ENCODE measurements at places on chromosomes 5 and 9.
A peak's percentile ranks its signal among the peaks of the same experiment; 100 is the strongest.

DNA sequence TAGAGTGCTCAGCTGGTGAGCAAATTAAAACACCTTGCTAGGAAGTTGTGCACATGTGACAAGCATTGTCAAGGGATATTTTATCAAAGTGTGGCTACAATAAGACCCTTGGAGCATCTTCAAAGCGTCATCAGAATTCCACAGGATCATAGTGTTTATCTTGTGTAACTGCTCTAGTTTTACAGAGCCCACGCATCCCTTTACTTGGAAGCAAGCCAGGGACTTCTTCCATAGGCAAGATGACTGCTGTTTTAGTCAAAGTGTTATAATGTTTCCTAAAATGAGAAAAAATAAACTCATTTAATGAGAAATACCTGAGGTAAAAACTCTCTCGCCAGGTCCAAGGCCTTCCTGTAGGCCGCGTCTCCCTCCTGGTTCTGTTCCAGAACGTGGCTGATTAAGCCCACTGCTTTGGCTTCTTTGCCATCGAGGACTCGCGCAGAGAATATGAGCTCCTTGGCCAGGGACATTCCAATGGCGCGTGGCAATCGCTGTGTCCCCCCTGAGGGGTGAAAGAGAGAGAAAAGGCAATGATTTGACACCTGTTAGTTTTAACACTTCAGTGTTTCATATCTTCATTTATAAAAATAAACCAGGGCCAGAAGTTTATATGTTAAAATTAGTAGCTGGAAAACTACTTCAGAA lies 141.1 kb downstream of the AUH start:
- no peak for DNase-seq

GRCh38 chr9:36800455-36800854 lies 227.8 kb downstream of the MELK start:
- no peak for DNase-seq

DNA sequence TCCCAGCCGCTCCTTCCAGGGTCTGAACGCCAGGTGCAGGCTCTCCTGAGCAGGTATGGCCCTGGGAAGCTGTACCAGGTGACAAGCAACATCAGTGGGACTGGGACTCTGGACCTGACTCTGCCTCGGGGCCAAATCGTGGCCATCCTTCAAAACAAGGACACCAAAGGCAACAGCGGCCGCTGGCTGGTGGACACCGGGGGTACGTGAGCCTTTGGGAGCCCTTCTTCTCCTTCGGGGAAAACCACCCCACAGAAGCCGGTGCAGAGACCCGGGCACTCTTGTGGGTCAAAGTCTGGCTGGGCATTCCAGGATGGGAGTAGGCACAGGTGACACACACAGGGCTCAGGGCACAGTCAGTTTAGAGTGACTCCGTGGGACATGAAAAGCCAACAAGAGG lies 45.8 kb downstream of the ARHGEF37 start:
- DNase-seq = no peak

- DNase-seq = no peak
Measured at GRCh38 chr5:43298443-43298842, 14.8 kb downstream of the HMGCS1 start.

GRCh38 chr5:144275329-144275728 lies 104.7 kb downstream of the KCTD16 start:
- DNase-seq = no peak

DNA sequence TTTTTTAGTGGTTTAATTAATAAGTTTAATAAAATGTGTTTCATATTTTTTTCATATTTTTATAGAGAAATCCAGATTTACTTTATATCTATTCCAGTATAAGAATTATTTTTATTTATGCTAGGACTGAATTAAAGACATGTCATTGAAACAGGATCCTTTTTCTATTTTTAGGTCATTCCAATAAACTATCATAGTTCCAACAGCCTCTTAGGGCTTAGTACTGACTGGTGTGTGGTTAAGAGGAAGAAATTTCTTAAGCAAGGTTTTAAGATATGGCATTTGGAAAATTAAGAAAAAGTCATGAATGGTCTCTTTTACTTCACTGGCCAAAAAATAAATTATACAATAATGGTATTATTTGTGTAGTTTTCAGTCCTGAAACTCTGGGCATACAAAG lies 31.2 kb upstream of the PRR16 start:
- DNase-seq = peak; percentile 56

- DNase-seq = peak; percentile 41
Measured at GRCh38 chr5:173909199-173909598, 21.1 kb downstream of the CPEB4 start.

DNA sequence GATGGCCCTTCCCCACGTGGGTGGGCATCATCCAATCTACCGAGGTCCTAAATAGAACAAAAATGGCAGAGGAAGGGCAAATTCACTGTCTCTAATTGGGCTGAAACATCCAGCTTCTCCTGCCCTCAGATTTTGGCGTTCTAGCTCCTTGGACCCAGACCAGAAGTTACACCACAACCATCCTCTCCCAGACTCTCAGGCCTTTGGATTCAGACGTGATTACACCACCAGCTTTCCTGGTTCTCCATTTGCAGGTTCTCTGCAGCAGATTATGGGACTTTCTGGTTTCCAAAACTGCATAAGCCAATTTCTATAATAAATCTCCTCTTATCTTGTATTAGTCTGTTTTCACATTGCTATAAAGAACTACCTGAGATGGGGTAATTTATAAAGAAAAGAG lies 73.6 kb upstream of the STARD4 start:
- no peak for DNase-seq

- DNase-seq = peak; percentile 36
Measured at GRCh38 chr9:112007575-112008240, 111.1 kb downstream of the UGCG start.

GRCh38 chr5:172424808-172425207 lies 29.5 kb downstream of the SH3PXD2B start:
- DNase-seq = no peak

GRCh38 chr9:4510546-4511322 lies 20.5 kb downstream of the SLC1A1 start:
- no peak for DNase-seq

DNA sequence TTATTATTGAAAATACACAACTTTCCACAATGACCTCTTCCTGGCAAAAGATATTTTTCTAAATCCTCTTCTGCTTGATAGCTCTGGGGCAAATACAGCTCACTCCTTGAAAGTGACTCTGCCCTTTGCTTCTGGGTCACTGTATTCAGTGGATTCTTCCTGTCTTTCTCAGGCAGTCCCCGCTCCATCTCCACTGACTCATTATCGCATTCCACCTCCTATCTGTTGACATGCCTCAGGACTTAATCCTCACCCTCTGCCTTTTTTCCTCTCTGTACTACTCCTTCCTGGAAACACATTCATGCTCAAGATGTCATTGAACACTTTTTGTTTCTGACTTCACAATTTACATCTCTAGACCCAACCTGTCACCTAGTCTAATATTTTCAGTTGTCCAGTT lies 8.4 kb upstream of the RGS7BP start:
- DNase-seq = no peak

GRCh38 chr5:124716169-124716568 lies 30.3 kb downstream of the ZNF608 start:
- DNase-seq = no peak

DNA sequence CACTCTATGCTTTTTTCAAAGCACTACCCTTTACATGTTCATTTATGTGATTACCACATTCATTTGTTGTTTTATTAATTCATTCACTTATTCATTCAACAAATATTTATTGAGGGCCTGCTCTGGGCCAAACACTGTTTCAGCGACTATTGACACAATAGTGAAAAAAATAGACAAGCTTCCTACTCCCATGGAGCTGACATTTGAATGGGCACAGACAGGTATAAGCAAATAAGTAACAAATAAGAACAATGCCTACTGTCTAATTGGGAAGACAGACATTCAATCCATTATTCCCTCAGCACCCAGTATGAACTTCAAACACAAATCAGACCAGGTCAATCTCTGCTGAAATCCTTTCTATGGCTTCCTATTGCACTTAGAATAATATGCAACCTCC lies 156.9 kb upstream of the NR3C1 start:
- no peak for DNase-seq

GRCh38 chr9:81771571-81771970 lies 82.2 kb upstream of the TLE1 start:
- DNase-seq = peak; percentile 76

DNA sequence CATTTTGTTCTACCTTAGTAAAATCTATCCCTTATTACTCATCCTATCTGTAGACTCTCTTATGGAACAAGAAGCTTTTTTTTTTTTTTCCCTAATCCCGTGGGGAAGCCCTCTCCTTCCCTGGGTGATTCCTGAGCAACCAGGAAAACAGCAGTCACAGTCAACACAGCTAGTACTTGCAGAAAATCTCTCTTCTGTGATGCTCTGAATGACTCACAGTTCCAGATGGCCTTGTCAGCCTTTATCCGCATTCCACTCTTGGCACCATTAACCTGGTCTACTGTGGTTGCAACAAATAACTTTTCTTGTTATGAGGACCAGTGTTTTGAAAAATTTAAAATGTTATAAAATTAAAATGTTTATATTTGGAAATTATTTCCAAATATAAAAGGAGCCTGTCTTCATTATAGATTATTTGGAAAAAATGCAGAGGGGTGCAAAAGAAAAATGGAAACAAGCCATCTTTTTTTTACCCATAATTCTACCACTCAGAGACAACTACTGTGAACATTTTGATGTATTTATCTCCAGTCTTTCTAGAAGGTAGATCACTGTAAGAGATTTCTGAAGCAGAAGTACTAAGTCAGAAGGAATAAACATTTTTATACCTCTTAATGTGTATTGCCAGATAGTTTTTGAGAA lies 486.7 kb downstream of the RAB3C start:
- peak; percentile 89 for DNase-seq

- DNase-seq = no peak
Measured at GRCh38 chr5:172175263-172175719, 12.7 kb downstream of the STK10 start.

GRCh38 chr5:144191998-144192397 lies 21.3 kb downstream of the KCTD16 start:
- DNase-seq = peak; percentile 57

DNA sequence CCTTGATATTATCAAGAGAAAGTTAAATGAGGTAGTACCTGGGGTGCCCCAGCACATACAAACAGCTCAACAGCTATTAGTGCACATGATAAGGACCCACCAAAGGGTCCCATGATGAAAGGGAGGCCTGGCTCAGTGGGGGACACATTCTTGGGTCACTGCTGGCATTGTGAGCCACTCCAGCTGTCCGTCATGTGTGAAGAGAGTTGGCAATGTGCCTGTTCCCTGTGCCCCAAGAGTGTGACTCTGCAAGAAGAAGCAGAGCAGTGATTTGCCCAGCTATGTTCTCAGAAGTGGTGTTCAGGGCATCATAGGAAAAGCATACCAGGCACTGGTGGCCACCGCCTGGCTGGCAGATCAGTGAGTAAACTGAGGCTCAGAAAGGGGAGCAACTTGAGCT lies 37.1 kb upstream of the TDRD7 start:
- DNase-seq = no peak

DNA sequence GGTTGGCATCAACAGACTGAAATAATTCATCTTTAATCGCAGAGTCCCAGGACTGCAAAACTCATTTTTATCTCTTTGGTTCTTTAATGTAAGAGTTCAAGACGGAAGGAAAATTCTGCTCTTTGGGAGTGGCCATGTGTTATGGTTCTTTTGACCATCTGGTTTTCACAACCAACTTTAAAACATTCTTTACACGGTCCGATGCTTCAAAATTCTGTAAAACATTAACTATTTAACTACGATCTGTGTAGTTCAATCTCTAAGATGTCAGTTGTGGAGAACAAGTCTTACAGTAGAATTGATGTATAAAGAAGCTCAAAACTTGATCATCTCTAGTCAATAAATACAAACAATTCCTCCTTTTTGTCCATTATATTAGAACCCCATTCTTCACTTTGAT lies 83.0 kb downstream of the CMYA5 start:
- DNase-seq = no peak

All from myocyte (in vitro differentiated cells).